Activated naive CD4-positive, alpha-beta T cell treated with anti-CD3 and anti-CD28 coated beads, Interleukin-2, amount 50 U/mL, for 16 hours (primary cell): ENCODE measurements at places on chromosomes 4 and X.

GRCh38 chr4:7843831-7844593 is 95.6 kb downstream of the AFAP1 start:
- peak; percentile 77 for DNase-seq

DNA sequence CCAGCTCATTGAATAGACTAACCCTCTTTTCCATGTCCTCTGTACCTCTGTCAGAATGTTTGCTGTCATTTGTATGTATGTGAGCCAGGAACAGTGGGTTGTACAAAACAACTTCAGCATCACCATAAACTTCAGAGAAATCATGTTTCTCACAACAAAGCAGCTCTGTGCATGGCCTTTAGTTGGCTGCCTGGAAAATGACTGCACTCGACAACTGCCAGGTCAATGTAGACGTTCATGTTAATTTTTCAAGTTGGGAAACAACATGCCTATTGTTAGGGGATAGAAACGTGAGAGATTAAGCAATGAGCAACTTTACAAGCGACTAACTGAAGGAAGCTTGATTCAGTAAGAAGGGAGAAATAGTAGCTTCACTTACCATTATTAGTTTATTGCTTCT is 17.9 kb upstream of the CXCL11 start:
- no peak for DNase-seq

DNA sequence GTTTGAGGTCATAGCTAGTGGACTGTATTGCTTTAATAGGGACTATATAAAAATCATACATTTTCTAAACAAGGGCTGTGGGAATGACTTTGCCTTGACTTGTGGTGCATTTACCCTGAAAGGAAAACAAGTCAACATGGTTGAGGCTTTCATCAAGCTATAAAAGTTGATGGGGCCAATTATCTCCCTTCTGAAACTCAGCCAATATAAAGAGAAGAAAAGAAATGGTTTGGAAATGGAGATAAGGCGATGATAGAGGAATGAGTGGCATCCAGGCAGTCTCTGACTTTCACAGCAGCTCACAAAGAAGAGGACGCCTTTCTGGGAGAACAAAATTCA is 118.7 kb downstream of the SMARCA1 start:
- DNase-seq, result no peak

DNA sequence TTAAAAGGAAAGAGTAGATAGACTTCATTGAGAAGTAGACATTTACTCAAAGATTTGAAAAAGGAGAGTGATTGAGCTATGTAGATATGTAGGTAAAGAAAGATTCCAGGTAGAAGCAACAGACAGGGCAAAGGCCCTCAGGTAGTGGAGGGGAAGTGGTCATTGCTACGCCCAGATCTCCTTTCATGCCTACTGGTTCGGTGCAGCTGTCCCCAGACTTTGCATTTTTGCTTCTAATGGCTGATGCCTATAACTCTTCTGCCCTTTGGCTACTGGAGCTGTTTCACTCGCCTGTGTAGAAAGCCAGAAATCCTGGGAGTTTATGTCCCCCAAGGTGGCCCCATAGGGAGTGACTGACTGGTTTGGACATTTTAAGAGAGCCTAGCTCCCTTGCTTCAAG is 16.9 kb upstream of the ARMCX2 start:
- no peak for DNase-seq

GRCh38 chr4:69848028-69848427 is 11.9 kb downstream of the SULT1E1 start:
- no peak for DNase-seq

- no peak for DNase-seq
Measured at GRCh38 chr4:168483811-168484210, 3.5 kb upstream of the DDX60L start.

DNA sequence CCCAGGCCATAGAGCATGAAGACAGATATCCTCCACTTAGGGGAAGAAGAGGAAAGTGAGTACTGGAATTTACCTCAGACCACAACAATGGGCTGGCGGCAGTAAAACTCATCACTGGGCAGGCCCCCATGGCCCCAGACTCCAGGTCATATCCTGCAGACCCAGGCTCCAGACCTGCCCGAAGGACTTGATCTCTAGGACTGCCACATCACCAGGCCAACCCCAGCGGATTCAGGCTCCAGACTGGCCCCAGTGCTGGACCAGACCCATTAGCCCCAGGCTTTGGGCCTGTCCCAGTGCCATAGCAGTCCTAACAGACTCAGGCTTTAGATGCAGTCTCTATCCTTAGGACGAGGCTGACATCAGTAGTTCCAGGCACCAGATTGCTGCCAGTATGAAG is 190.6 kb downstream of the DLG3 start:
- DNase-seq, result no peak

DNA sequence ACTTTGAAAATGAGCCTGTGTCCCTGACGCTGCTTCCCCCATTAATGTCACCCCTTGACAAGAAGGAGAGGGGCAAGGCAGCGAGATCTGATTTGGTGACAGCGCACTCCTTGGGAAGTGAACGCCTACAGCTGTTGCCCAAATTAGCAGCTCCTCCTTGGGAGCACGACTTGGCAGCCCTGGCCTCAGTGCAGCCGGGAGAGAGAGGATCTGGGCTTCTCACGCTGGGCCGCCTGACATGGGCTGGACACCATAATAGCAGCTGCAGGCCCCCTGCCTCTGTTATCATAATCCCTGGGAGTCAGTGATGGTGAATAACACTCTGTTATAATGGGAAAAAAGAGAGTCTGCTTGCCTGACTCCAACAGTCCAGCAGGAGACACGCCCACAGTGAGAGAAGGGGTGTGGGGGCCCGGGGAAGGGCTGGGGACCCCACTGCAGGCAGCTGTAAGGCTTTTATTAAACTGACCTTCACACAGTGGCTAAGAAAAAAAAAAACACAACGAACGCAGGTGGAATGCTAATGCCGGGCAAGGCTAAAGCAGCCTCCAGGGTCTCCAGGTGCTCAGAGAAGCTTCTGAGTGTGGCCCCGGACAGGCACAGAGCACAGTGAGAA is 73.3 kb downstream of the PSAPL1 start:
- DNase-seq, result no peak

DNA sequence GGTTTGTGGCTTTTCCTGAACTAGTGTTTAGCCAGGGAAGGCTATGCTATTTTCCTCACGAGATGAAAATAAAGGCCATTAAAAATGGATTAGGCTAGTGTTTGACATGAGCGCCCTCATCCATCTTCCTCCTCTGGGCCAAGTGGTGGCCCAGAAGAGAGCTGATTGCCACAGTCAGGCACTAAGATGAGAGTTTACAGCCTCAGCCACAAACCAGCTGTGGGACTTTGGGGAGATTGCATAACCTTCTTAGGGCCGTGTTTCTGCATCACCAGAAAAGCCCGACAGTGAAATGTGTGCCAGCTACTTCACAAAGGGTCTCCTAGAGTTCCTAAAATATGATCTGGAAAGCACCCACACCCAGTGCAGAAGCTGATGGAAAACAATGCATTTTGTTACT is 42.3 kb upstream of the LNX1 start:
- DNase-seq, result no peak

- DNase-seq, result no peak
Measured at GRCh38 chr4:18722748-18723191, 701.2 kb upstream of the LCORL start.

DNA sequence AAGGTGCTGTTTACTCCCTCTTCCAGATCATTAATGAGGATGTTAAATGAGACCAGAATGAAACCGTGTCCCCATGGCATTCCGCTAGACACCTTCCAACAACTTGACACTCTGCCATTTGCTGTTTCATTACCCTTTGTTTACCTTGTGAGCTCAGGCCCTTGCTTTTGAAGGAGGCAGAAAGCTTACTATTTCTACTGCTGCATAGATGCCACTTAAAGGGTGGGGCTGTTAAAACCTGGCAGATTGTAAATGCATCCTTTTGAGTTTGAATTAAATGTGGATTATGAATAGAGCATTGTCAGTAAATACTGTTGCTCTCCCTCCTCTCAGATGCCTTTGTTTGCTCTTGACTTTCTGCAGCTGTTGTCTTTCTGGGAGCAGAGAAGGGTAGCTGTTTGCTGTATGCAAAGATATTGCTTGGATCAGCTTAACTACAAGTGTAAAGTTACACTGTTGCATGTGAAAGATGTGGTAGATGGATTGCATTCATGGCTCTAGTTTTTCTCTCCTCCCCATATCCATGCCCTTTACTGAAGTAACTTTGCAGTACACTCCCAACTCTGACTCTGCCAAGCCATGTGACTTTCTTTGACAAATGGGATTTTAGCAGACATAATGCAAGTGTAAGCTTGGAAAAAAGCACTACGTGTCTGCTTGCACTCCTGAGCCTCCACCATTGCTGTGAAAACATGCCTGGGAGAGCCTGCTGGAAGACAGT is 75.0 kb upstream of the DHX15 start:
- no peak for DNase-seq

GRCh38 chr4:36677112-36677511 is 395.7 kb downstream of the DTHD1 start:
- DNase-seq, result no peak

- no peak for DNase-seq
Measured at GRCh38 chrX:49970674-49971073, 48.3 kb downstream of the CLCN5 start.
